ENCODE measurements at places on chromosomes 4 and X. TPM values are rescaled to one million over a fixed set of nuclear protein-coding genes. Genes with fewer than 3 reads are reported as not detected.

HMX1 gene
- polyA plus RNA-seq: not detected

FAM47E gene
- not detected for polyA plus RNA-seq

VEGFC gene
- not detected for polyA plus RNA-seq

ARAP2 gene
- polyA plus RNA-seq: 34.7 TPM

MSX1 gene
- 0.19 TPM for polyA plus RNA-seq

ZNF157 gene
- polyA plus RNA-seq: not detected

TMSB15A gene
- polyA plus RNA-seq: not detected

GLOD5 gene
- not detected for polyA plus RNA-seq

LRIT3 gene
- polyA plus RNA-seq: not detected

VEGFD gene
- not detected for polyA plus RNA-seq

KLF8 gene
- 0.72 TPM for polyA plus RNA-seq

DCAF16 gene
- polyA plus RNA-seq: 18.5 TPM

CD38 gene
- polyA plus RNA-seq: 133 TPM

Measured in immature natural killer cell (primary cell).